IMR-90 (cell line): ENCODE measurements at places on chromosomes 3 and 15. TPM values are rescaled to one million over a fixed set of nuclear protein-coding genes. Genes with fewer than 3 reads are reported as not detected.

Gene LTK
- total RNA-seq = 0.18 and 0.28 TPM in 2 replicates

Gene ANKUB1
- not detected in 2 replicates for total RNA-seq

Gene GOLGA6B
- total RNA-seq = not detected in 2 replicates

Gene NMB
- 1.3 and 1.4 TPM in 2 replicates for total RNA-seq

Gene NOX5
- under 0.01 TPM in 1 of 2 replicates, not detected in the other for total RNA-seq

Gene FILIP1L
- total RNA-seq = 19.9 and 21.1 TPM in 2 replicates

Gene CRYBG3
- total RNA-seq = 23.9 and 26.2 TPM in 2 replicates

Gene MRAS
- total RNA-seq = 56.1 and 59.3 TPM in 2 replicates

DNA sequence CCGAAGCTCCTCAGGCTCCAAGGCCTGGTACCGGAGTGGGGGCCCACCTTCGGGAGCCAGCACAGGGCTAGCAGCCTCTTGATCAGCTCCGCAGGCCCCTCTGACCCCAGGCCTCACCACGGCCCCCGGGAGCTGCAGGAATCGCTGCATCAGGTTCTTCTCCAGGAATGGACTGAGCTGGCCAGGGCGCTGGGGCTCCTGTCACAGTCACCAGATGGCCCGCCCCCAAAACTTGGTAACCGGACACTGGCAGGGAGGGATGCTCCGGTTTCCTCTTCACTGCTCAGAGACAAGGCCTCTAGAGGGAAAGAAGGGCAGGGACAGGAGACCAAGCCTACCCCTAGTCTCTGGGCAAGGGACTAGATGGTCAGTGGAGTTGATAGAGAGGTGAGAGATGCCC, 9.9 kb downstream of the AP3B2 start:
- no peak for DNase-seq

GRCh38 chr3:128416578-128417211, 50.0 kb downstream of the DNAJB8 start:
- DNase-seq = peak; percentile 71

GRCh38 chr15:77475898-77476297, 55.2 kb downstream of the HMG20A start:
- DNase-seq = no peak

- DNase-seq = peak; percentile 89
Measured at GRCh38 chr15:90610190-90610589, 80.5 kb downstream of the CRTC3 start.

DNA sequence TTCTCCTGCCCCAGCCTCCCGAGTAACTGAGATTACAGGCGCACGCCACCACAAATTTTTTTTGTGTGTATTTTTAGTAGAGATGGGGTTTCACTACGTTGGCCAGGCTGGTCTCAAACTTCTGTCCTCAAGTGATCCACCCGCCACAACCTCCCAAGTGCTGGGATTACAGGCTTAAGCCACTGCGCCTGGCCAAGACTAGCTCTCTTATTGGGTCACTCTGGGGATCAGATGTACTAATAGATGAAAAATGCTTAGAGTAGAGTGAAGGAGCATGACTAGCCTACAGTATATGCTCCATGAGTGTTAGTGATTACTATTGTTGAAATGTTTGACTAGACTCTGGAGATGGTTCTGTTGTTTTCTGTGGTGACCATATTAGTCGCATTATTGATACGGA, 21.8 kb downstream of the RARB start:
- DNase-seq = no peak

DNA sequence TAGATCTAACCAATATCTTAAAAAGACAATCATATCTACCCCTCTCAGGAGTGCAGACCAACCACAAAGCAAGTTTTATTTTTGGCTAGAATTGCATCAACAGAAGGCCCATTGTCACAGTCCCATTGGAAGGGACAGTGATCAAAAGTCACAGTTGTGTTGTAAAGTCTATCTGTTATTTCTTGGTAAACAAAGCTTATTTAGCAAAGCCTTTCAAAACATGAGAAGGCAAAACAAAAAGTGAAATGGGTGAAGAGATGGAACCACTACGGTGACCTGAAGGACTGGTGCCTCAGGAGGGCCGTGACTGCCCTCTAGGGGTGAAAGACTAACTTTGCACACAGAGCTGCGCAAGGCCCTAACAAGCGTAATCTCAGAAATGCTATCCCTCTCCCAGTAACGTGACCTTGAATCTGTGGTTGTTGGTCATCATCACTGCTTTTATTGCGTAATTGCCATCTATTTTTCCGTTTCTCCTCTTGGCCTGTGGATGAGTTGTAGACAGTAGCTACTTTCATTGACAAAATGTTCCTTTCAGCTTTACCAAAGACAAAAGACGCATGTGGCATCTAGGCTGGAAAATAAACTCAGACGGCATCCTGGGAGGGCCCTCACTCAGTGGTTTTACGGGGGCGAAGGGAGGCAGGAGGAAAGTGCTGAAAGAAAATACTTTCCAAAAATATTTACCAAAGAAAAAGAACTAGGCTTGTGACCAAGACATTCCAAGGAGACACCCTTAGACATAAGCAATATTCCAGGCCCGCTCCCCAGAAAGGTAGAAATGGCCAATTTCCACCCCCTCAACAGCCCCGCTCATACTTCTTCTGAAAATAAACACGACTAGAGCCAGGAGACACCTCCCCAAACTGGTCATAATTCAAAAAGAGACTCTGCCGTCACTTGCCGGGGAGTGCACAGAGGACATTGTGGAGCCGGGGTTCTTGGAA, 79.4 kb downstream of the FRMD4B start:
- peak; percentile 83 for DNase-seq

GRCh38 chr15:35986191-35986721, 440.3 kb upstream of the DPH6 start:
- peak; percentile 4 for DNase-seq

- DNase-seq = peak; percentile 78
Measured at GRCh38 chr3:15983232-15983631, 185.5 kb upstream of the ANKRD28 start.

- DNase-seq = no peak
Measured at GRCh38 chr15:70227147-70227546, 129.4 kb upstream of the TLE3 start.

GRCh38 chr3:40737343-40737742, 212.6 kb downstream of the ZNF621 start:
- no peak for DNase-seq

GRCh38 chr3:17158941-17159682, 274.4 kb downstream of the PLCL2 start:
- peak; percentile 12 for DNase-seq

DNA sequence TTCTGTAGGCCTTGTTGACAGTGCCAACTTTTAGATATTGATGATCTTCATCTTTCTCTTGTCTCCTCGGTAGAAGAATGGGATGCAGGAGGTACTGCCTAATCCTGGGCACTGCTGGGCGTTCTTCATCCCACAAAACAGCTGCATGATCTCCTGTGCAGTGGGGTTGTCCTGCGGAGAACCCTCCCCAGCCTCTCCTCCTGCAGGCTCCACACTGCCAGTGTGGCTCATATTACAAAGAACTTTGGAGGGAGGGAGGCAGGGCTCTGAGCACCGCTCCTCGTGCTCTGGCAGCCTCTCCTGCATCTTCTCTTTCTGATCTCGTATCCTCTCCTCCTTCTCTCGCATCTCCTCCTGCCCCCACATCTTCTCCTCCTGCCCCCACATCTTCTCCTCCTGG, 7.5 kb downstream of the GOLGA6L2 start:
- no peak for DNase-seq

DNA sequence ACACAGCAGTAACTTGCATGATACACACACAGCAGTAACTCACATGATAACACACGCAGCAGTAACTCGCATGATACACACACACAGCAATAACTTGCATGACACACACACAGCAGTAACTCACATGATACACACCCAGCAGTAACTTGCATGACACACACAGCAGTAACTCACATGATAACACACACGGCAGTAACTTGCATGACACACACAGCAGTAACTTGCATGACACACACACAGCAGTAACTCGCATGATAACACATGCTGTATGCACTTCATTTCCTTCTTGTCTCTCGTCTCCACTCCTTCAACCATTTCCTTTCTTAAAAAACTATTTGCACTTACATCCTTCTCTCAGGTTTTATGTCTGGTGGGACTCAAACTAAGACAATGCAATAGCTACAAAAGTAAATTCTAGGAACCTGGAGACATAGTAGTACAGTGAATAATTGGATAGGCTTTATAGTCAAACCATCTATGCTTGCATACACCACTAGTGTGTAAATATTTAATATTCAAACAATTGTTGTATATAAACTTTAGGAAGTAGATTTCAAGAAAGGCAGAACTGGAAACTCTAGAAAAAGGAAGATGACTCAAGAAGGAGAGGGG, 130.8 kb downstream of the UACA start:
- DNase-seq = peak; percentile 71

DNA sequence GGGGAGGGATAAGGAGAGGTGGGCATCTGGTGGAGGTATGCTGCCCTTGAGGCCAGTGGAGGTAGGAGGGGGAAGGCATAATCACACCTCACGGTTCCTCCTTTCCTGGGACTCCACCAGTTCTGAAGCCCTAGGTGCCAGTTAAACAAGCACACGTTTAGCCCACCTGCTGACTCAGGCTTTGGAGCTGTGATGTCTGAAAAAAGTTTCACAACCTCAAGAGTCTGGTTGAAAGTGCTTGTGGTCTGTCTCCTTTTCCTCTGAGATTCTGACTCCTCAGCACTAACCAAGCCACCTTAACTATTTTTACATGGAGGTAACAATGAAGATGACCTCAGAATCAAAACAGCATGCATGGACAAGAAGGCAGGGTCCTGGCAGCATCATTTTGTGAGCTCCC, 23.0 kb downstream of the HPS3 start:
- peak; percentile 69 for DNase-seq

- DNase-seq = no peak
Measured at GRCh38 chr3:43094851-43095250, 11.0 kb downstream of the POMGNT2 start.

DNA sequence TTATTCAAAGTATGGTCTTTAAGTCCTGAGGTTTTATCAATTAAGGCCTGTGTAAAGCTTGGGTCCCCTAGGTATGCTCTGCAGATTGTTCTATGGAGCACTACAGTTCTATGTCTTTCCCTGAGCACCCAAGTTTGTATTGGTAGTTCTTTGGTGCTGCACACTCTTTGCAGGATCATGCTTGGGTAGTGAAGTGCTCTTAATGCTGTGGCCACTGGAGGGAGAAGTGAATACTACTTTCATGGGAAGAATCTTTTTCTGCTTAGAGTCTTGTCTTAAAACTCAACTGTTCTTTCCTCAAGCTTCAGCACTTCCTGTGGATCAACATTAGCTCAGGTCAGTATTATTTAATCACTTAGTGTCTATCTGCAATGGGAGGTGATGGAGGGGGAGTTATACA, 93.6 kb upstream of the CFAP20DC start:
- no peak for DNase-seq

GRCh38 chr3:24088782-24089181, 143.7 kb downstream of the NR1D2 start:
- peak; percentile 41 for DNase-seq

GRCh38 chr15:50685976-50686468, 575 bp downstream of the TRPM7 start:
- peak; percentile 47 for DNase-seq

DNA sequence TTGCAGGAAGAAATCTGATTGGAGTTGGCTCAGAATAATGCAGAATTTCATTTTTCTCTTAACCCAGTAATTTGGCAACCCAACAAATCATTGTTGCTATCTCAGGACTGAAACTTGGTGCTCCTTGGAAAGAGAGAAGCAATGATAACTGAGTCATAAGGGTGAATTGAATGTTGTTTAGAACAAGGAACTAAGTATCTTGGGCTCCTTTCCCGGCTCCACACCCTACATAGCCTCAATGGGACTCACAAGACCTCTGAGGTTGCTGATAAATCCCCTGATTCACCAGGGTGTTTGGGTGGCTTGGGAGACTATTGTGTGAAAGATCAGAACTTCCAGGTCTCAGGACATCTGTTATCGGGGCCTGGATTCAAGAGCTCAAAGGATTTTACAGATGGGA, 7.8 kb upstream of the RAB8B start:
- peak; percentile 80 for DNase-seq

DNA sequence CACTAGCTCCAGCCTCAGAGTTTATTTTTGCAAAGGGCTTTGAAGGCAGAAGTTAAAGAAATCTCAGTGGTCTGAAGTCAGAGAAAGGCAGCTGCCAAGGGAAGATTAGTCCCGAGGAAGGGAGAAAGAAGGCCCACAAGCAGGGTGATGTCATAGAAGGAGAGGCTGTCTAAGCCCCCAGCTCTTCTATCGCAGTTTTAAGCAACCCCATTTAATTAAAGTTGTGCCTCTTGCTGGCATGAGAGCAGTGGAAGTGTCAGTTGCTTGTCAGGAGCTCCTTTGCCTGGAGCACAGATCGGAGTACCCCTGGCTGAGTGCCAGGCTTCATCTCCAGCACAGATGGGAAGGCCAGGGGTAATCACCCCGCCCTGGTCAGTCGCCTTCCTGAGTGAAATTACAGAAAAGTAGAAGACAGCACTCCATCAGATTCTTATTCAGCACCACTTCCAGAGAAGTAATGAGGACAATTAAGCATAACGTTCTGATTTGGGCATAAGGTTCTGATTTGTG, 530.7 kb downstream of the EPHB1 start:
- no peak for DNase-seq

GRCh38 chr3:119237299-119237698, 3.4 kb downstream of the B4GALT4 start:
- peak; percentile 11 for DNase-seq

DNA sequence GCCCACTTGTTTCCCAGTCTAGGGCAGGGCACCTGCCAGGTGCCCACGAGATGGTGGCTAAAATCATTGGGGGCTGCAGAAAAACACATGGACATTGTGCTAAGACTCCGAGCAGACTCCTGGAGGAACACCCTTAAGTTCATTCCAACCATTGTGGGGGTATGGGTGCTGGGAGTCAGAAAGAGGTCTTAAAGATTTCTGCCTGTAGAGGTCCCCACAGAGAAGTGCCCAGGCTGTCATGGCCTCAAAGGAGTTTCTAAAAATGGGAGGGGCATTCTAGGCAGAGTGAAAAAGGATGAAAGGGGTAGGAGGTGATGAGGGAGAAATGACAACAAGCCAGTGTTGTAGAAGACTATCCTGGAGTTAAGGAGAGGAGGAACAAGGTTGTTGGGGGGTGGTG, 17.1 kb downstream of the RBP1 start:
- no peak for DNase-seq

DNA sequence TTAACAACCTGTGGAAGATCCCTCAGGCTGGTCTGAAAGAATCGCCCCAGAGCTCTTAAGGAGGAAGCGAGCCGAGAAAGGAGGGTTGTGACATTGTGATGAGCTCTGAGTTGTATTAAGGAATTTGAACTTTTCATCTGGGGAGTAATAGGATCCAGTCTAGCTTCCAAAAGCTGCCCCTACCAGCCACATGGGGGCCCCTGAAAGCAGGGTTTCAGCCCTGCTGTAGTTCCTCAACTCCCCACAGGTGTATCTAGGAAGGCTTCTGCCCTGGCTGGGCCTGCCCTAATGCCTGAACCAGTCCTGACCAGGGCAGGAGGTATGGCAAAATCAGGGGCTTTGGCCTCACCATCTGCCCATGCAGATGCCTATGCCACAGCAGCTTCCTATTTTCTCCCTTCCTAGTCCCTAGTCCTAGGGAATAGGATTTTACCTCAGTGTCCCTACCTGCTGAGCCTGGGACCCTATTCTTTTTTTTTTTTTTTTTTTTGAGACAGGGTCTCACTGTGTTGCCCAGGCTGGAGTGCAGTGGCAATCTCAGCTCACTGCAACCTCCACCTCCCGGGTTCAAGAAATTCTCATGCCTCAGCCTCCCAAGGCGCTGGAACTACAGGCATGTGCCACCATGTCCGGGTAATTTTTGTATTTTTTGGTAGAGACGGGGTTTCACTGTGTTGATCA, 5.0 kb upstream of the AP3S2 start:
- peak; percentile 47 for DNase-seq
